ENCODE measurements at places on chromosomes 6 and 20.

GRCh38 chr6:109440331-109441068 lies at the start of the genes PPIL6 and SMPD2:
PPIL6 (minus strand) TSS chr6:109440628; CDS start chr6:109440590, 38 bp downstream.
SMPD2 (plus strand) TSS chr6:109440724; CDS start chr6:109441122, 398 bp downstream.
- peak; percentile 86 for DNase-seq

GRCh38 chr20:5834436-5835005 lies 84.3 kb downstream of the SHLD1 start:
- no peak for DNase-seq

DNA sequence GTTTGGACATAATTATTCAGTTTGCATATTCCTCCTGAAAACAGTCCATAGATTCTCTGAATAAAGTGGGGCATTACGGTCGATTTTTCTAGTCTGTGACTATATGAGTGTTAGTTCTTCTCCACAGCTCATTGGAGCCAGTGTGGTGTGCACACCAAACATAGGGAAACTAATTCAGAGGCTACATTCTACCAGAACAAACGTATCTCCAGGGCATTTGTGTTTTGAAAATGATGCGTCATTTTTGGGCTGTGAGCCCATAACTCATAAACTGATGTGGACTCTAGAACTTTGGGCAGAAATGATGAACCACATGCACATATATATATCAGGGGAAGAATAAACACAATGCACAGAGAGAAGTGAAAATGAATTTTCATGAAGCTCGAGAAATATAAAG lies 41.8 kb downstream of the C6orf58 start:
- DNase-seq = no peak

DNA sequence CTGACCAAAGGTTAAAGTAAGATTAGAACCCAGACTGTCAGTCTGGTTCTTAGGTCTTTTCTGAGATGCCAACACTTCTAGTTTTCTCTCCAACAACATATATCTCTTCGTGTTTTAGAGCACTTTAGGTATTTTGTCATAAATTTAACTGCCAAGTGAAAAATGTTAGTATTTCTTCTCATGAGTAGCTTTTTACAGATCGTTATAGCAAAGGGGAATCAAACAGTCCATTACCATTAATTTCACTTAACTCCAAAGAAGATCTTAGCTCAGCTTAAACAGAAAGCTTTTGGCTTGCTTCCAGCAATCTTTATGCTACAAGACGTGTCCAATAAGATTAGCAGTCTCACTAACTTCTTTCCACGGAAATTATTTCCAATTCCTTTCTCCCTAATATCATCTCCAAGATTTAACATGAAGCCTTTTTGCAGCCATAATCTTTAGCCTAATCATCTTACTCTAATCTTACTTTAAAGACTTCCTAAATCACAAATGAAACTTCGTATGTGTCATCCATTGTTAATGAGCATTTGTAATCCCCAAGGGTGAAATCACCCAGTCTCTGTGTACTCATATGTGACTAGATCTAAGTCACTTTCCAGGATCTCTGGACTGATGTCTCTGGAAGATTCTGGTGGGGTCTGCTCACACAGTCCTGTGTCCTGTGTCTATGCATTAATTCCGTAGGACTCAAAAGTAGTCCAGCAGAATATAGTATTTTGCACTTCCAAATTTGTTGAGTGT lies 38.7 kb downstream of the MOXD1 start:
- no peak for DNase-seq

GRCh38 chr20:58360936-58361335 lies 28.1 kb upstream of the VAPB start:
- DNase-seq = no peak

DNA sequence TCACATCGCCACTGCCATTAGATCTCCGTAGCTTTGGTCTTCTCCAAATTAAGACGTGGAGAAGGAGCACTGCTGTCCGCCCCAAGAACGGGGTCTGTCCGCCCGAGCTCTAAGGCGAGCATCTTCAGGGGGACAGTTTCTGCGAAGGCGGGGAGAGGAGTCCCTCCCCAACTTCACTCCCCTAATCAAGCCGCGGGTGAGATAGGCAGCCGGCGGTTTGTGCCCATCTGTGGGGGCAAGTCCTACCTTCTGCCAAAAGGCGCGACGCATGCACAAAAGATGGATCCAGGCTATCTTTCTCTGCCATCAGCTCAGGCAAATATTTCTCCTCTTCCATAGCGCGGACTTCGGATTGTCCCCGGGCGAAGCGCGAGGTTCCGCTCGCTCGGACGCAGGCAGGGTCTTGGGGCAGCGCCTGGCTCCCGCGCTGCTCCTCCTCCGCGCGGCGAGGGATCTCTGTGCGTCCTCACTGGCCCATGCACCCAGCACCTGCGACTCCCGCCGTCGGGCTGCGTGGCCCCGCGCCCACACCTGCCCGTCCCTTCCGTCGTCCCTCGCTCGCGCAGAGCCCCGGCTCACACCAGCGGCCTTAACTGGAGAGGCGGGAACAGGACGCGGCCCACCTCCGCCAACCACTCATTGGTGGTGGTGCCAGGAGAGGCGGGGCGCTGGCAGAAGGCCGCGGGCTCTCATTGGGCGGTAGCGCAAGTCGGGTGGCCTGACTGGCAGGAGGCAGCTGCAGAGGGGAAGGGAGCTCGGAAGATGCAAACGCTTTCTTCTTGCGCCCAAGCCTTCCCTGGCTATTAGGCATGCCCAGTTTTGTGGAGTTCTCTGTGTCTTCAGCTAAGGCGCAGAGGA lies at the start of gene KHDRBS2:
TSS of gene KHDRBS2 (minus strand) at position 614 of the 858 bp plus-strand sequence.
- DNase-seq = peak; percentile 91

- DNase-seq = no peak
Observed at GRCh38 chr6:32154514-32155161, 697 bp downstream of the PPT2 start.

DNA sequence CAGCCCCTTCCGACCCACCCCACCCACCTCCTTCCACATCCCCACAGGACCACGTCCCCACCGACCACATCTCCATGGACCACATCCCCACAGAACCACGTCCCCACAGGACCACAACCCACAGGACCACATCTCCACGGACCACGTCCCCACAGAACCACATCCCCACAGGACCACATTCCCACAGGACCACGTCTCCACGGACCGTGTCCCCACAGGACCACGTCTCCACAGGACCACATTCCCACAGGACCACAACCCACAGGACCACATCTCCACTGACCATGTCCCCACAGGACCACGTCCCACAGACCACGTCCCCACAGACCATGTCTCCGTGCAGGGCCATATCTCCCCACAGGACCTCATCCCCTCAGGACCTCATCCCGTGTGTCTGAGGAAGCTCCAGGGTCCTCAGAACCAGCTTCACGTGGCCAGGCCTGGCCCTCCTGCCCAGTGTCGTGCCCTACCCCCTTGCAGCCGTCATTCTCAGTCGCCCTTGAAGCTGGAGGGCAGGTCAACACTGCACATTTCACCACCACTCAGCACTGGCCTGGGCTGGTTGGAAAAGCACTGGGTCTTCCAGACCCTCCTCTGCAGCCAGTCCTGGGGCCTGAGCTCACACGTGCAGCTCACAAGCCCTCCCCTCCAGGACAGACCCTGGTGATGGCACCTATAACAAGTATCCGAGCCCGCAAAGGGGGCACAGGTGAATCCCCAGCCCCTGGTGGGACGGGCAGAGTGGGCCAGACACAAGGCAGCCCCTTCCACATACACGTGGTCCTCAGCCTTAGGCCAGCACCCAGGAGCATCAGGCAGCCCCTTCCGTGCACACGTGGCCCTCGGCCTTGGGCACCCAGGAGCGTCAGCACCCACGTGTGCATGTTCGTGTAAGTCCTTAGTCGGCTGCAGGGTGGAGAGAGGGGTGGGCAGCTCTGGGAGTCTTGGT lies 3.9 kb downstream of the CHRNA4 start:
- DNase-seq = no peak

- no peak for DNase-seq
Observed at GRCh38 chr20:53020376-53020775, 48.2 kb downstream of the TSHZ2 start.

DNA sequence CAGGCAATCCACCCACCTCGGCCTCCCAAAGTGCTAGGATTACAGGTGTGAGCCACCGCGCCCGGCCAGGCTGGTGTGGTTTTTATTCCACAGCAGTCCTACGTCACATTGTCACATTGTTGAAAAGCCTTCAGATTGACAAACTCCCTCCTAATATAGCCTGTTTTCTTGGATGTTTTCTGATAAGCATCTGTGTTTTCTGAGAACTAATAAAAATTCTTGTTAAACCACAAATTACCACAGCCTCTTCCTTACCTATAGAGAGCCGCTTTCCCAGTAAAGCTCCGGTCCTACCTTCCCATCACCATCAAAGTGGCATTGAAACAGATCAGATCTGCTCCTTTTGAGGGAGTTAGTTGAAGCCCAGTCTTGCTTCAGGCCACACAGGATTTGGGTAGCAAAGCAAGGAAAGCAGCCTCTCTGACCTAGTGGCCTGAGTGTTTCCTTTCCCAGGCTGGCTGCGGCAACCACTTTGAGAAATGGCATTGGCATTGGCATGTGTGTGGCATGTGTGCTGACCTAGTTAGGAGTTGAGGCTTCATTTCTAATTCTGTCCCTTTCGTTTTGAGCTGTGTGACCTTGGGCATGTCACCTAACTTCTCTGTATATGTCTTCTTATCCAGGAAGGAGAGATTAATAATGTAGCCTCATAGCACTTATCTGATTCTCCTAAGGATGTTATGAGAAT lies 1.7 kb upstream of the PKIG start:
- no peak for DNase-seq

- DNase-seq = no peak
Observed at GRCh38 chr6:54003316-54003715, 107.9 kb upstream of the MLIP start.

DNA sequence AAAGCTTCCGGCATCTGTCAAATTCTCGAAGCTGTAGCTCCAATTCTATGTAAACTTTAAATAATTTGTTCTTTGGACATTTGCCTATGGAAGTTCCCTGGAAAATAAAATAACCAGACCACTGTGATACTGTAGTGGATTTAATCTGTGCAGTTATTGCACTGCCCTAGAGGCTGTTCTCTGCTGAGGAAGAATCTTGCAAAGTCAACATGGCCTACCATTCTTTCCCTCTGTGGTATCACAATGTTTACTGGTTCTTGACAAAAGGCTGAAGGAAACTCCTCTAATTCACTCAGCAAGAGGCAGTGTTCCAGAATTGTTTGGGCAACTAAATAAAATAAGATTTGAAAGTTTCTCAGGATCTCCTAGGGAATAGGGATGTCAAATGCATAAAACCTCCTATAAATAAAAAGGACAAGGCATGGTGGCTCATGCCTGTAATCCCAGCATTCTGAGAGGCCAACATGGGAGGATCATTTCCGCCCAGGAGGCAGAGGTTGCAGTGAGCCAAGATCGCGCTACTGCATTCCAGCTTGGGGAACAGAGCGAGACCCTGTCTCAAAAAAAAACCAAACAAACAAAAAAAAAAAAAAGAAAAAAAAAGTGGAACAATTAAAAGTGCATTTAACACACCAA lies 12.4 kb downstream of the CRNKL1 start:
- DNase-seq = no peak

- no peak for DNase-seq
Observed at GRCh38 chr6:149364557-149364956, 35.5 kb upstream of the SUMO4 start.

GRCh38 chr6:100620085-100620840 lies 155.5 kb upstream of the SIM1 start:
- DNase-seq = no peak

DNA sequence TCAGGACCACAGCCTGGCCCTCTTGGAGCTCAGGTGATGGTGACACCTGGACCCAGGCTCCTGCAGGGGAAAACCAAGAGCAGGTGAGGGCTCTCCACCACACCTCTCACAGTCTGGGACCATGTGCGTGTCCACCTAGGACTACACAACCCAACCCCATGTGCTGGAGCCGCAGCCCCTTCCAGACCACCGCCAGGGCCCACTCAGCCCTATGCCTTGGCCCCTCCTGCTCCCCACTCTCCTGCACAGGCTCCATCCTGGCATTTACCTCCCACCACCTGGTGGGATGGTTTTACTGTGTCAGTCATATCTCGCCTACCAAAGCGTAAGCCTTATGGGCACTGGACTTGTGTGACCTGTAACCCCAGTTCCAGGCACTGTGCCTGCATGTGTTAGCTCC lies 13.1 kb upstream of the ADAM33 start:
- DNase-seq = no peak

DNA sequence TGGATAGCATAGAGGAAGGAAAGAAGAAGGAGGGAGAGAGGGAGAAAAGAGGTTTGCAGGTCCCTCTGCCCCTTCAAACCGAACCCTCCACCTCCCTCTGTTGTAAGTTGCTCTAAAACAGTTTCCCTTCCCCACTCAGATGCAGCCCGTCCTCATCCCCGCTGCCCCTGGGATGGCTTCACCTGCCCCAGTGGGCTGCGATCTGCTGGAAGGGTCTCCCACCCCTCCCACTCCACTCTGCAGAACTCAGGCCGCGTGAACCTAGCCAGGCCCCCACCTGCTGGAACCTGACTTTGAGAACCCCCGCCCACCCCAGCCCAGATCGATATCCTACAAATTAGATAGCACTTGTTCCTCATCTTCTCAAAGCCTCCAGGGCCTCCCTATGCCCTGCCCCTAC lies 190.8 kb downstream of the DLL1 start:
- DNase-seq = no peak

- DNase-seq = no peak
Observed at GRCh38 chr6:130111031-130111430, 92.7 kb downstream of the L3MBTL3 start.

DNA sequence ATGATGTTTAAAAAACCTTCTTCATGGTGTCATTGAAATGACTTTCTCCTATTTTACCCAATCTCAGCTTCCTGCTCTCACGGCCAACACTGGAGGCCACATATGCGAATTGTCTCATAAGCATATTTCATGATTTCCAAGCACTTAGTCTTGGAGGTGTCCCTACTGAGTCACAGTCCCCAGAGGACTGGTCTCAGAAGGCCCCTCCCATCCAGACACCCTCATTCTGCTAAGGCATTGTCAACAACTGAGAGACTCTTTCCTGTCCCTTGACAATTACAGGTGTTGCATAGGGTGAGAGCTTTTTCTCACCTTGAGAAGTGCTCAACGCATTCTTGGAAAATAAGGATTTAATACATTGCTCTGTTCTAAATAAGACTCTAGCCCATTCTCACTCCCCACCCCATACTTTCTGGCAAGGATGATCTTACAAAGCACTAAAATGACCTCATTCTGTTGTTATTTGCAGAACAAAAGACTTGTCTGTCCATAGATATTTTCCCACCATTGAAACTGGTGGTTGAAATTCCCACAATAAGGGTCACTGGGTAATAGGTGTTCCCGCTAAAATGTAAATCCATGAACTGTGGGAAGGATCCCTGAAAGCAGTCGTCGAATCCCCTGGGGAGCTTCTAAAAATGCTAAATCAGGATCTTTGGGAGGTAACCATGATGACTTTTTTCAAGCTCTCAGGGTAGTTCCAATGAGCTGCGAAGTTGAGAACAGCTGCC lies 32.3 kb upstream of the SLC22A23 start:
- peak; percentile 12 for DNase-seq

- DNase-seq = no peak
Observed at GRCh38 chr20:22941550-22941949, 93.6 kb upstream of the SSTR4 start.

GRCh38 chr6:93721386-93722048 lies 302.2 kb upstream of the EPHA7 start:
- no peak for DNase-seq

DNA sequence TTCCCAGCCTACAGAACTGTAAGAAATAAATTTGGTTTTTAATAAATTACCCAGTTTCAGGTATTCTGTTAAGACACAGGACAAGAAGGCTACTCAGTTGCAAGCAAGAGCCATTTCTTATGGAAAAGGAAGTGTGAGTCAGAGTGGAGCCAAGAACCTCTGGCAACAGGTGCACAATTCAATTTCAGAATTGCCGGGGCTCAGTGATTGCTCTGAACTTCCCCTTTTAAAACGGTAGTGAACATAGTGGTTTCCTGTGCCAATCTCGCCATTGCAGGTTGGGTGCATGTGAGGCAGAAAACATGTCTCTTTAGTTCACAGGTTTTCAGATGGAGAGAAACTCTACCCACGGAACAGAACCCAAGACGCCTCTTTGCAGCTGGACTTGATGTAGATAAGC lies 16.4 kb downstream of the PIGT start:
- no peak for DNase-seq

Measured in hippocampal formation (tissue), 2 donors.